Central memory CD8-positive, alpha-beta T cell (primary cell): ENCODE measurements at places on chromosomes 7 and 10.

DNA sequence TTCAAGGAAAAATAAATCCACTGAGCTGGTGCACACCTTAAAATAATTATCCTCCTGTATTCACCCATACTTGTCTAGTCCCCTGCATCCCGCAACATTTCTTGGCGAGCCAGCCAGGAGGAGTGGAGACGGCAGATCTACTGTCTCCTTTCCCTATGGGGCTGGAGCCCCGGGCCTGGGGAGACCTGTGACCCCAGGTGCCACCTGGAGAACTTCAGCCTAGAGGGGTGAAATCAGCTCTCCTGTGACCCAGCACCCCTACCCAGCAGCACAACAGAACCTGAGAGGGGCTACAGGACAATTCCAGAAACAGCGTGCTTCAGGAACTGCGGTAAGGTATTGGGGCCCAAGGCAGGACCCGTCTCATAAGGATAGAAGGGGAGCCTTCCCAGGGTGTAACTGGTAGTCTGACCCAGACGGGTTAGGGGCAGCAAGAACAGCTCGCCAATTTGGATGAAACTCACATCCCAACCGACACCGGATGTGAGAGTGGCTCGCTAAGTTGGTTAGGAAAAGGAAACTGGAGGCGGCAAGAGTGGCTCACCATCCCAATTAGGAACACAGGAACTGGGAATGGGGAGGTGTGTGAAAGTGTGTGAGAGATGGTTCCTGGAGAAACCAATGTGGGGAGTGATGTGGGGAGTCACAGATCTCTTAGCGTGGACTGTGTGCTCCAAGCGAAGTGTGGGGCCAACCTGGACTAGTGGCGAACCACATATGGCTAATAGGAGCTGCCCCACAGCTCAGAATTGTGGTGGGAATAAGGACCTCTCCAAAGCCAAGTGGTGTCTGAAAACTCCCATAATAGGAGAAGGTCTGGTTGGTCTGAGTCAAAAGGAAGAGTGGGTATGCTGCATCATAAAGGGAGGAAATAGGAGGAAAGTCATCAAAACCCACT, 15.1 kb upstream of the DENND2A start:
- no peak for DNase-seq

DNA sequence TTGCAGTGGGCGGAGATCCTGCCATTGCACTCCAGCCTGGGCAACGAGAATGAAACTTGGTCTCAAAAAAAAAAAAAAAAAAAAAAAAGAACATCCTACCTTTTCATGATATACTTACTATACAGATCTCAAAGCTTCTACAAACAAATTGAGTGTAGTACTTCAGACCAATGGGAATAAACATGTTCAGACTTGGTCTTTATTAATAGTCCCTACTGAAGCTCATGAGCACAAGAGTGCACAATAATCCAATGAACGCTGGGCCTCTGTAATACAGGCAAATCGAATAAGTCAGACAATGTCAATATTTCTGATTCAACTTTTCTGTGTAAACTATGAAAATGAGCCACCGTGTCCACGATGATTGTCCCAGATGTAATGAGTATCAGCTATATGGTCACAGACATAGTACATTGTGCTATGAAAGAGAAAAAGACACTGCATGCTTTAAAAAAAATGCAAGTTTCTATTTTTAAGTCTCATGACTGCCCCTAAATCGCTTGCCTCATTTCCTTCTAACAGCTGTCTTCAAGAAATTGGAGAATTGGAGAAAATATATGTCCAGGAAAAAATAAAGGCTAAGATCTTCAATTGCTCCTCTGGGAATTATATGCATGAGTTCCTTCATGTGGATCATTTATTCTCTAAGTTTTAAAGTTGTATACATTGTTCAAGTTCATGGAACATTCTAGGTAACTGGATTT, 64.0 kb upstream of the CTTNBP2 start:
- DNase-seq: no peak

DNA sequence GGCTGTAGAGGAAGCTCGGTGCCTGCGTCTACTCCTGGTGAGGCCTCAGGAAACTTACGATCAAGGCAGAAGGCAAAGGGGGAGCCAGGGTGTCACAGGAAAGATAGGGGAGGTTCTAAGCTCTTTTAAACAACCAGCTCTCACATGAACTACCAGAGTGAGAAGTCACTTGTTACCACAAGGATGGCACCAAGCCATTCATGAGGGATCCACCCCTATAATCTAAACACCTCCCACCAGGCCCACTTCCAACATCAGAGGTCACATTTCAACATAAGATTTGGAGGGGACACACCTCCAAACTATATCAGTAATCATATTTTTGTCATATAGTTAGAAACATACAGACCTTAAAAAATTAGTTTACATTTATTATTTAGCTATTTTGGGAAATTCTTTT, 9.4 kb downstream of the NOC3L start:
- DNase-seq: no peak

GRCh38 chr10:72235544-72236279, 19.6 kb upstream of the ASCC1 start:
- no peak for DNase-seq

DNA sequence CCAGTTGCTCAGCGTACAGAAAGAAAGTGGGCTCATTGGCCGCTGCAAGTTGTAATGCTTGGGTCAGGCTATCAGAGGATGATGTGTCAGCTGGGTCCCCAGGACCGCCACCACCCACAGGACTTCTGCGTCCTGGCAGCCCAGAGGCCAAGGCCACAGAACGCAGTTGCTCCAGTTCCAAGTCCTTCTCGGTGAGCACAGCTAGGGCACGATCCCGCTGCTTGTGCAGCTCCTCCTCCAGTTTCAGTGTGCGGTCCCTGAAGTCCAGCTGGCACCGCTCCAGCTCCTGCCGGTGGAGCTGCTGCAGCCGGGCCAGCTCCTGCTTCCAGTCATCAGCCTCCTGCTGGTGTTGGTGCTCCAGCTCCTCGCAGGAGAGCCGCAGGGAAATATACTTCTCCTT, 3.0 kb downstream of the GCC1 start:
- no peak for DNase-seq
